ENCODE measurements at places on chromosomes 2 and 18.
A peak's percentile ranks its signal among the peaks of the same experiment; 100 is the strongest.

- DNase-seq, result no peak
These were observed 812.5 kb upstream of the CHAC2 start for GRCh38 chr2:52955079-52955478.

DNA sequence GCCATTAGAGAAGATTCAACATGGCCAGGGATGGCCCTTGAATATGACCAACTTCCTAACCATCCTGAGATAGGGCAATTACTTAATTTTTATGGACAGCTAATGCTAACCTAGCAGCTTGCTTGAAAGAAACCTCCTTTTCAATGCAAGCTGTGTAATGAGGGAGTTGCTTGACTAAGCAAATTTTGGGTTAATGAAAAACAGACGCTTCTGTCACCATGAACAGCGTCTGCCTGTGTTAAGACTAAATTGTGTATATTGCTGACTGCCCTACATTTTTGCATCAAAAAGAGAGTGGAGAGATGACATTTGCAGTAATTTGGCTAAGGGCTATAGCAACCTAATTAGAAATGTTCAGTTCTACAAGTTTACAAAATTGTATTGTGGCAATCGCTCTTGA lies 319.2 kb upstream of the LRATD1 start:
- DNase-seq, result no peak

GRCh38 chr18:68148863-68149262 lies 566.0 kb downstream of the TMX3 start:
- DNase-seq, result no peak

- DNase-seq, result no peak
These were observed 94.6 kb downstream of the LCLAT1 start for GRCh38 chr2:30541680-30542079.

DNA sequence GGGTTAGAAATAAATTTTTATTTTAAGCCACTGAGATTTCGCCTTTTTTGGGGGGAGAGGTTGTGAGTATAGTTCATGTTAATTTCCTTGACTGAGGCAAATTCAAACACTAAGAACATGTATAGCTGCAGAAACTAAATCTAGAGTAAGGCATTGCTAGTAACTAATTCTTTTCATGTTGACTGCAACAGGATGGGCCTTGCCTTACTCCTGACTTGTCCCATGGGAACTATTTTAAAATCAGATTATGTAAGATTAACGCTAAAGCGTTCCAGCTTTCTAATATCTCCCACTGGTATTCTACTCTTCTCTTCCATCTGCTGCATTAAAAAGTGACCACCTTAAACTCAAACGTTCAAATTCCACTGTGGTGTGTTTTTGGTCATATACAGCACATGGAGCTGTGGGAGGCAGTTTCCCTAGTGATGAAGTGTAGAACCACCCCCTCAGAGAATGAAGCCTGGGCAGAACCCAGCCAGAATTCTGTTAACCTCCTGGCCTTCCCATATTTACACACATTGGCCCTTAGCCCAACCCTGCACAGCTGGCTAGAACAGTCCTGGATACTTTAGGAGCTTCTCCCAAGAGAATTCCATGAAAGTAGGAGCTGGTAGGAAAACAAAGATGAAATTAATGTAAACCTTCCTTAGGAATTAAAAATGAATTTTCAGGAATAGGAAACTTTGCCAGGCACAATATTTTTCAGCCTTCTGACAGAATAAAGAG lies 687.8 kb downstream of the SLC4A3 start:
- DNase-seq, result no peak

DNA sequence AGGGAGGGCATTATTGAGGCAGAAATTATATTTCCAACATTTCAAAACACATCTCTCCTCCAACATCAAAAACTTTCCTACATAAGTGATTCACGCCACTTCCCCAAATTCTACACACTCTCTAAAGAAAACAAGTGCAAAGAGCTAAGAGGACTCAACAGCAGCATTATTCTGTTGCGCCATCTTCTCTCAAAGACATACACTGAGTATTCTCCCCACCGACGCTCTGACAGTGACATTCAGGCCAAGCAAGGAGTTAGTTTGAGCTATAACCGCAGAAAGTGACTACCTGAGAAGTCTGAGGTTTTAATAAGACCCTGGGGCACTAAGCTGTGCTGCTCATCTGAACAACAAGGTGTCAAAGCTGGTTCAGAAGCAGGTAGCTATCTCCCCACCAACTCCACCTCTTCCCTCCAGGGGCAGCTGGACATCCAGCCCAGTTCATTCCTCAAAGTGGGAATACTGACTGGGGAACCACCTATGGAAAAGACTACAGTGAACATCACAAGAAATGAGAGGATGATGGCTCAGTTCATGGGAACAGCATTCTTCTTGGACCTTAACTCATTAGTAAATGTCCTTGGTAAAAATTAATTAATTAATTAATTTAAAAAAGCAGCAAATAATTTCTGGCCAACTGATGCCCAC lies 309.5 kb upstream of the CCDC68 start:
- no peak for DNase-seq

GRCh38 chr2:211159972-211160371 lies 603.6 kb downstream of the CPS1 start:
- no peak for DNase-seq

GRCh38 chr2:219871351-219871750 lies 243.9 kb downstream of the SLC4A3 start:
- no peak for DNase-seq

GRCh38 chr2:100819370-100820272 lies at the start of gene NPAS2:
Gene NPAS2, plus strand, starts transcription at chr2:100820139. Its CDS starts 84,616 bp downstream, at chr2:100904755.
- DNase-seq, result peak; percentile 27

- DNase-seq, result no peak
These were observed 18.6 kb downstream of the THADA start for GRCh38 chr2:43576981-43577892.

DNA sequence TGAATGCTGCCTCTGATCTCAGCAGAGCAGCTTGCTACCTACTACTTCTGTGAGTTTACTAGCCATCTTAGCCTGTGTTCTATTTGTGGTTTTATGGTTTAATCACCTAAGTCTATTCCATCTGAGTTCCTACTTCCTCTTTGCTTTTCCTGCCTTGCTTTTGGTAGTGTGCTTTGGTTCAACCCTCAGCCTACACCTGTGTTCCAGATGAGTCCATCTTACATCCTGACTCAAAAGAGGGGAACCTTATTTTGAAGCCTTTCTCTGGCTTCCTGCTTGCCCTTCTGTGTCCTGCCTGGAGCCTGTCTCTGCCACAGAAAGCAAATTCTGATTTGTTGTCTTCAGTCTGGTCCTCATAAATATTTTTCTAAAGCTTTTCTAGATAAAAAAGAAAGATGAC lies 530.3 kb upstream of the MEX3C start:
- no peak for DNase-seq

DNA sequence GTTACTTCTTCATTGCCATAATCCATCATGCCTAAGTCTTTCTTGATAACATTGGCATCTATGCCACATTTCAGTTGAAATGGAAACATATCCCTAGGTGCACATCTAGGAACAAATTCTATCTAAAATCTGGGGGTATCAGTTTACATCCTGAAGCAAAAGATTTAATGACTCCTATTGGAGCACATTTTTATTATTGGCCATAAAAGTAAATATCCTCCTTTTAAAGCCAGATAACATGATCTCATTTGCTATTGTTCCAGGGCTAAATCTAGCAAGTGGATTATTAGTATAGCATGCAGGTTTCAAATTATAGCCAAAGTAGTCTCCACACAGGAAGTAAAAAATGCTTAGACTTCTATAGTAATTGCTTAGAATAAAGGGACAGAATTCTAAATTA lies 193.2 kb downstream of the CDH2 start:
- no peak for DNase-seq

GRCh38 chr18:32803568-32803967 lies 30.7 kb upstream of the KLHL14 start:
- no peak for DNase-seq
